ENCODE measurements at places on chromosomes 11 and 22. TPM values are rescaled to one million over a fixed set of nuclear protein-coding genes. Genes with fewer than 3 reads are reported as not detected.
A peak's percentile ranks its signal among the peaks of the same experiment; 100 is the strongest.

- DNase-seq: no peak
Measured at GRCh38 chr11:32571039-32571438, 12.6 kb upstream of the EIF3M start.

DNA sequence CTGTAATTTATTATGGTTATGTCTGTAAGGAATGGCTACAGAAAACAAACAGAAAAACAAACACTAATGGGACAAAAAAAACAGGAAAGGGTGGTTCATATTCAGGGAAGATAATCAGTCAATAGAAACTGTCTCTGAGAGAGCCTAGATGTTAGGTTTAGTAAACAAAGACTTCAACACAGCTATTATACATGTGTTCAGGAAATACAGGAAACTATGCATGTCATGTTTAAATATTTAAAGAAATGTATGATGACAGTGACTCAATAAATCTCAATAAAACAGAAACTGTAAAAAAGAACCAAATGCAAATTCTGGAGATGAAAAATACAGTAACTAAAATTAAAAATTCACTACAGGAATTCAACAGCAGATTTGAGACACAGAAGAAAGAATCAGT is 76.0 kb downstream of the PACS1 start:
- DNase-seq: no peak

KIAA1671 gene
- 14.7 TPM for total RNA-seq

- DNase-seq: no peak
Measured at GRCh38 chr22:22820626-22821025, 67.0 kb upstream of the IGLL5 start.

- DNase-seq: no peak
Measured at GRCh38 chr11:119901657-119902577, 172.9 kb upstream of the NECTIN1 start.

GRCh38 chr11:122813894-122814270 is 24.4 kb upstream of the CRTAM start:
- DNase-seq: no peak

OR2AG2 gene
- total RNA-seq: under 0.01 TPM

GRCh38 chr11:67060111-67060522 is 3.5 kb downstream of the RHOD start:
- peak; percentile 73 for DNase-seq

GRCh38 chr11:118911113-118911879 is 14.4 kb downstream of the BCL9L start:
- DNase-seq: peak; percentile 52

GRCh38 chr22:44793106-44793505 is 40.7 kb downstream of the ARHGAP8 start:
- DNase-seq: no peak

DNA sequence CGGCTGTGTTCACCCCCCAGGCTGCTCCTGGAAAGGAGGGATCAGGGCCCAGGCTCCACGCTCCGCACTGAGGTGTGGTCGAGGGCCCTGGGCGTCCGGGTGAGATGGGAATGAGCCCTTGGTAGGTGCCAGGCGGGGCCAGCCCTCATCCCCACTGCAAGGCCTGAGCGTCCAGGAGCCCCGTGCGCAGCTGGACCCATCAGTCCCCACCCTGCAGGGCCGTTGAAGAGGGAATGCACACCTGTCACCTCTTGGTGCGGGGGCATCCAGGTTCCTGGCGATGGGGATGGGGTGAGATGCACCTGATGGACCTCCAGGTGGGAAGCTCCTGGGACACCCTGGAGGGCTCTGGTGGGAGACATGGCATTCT is 72.2 kb downstream of the KCNQ1 start:
- DNase-seq: no peak

FLRT1 gene
- 0.26 TPM for total RNA-seq

- no peak for DNase-seq
Measured at GRCh38 chr11:134847083-134847715, 435.2 kb upstream of the B3GAT1 start.

SCUBE2 gene
- not detected for total RNA-seq

VPREB3 gene
- not detected for total RNA-seq

GRCh38 chr11:61009392-61010275 is 38.2 kb downstream of the CD6 start:
- no peak for DNase-seq

GRCh38 chr22:39296535-39296934 is 22.9 kb downstream of the RPL3 start:
- no peak for DNase-seq

DNA sequence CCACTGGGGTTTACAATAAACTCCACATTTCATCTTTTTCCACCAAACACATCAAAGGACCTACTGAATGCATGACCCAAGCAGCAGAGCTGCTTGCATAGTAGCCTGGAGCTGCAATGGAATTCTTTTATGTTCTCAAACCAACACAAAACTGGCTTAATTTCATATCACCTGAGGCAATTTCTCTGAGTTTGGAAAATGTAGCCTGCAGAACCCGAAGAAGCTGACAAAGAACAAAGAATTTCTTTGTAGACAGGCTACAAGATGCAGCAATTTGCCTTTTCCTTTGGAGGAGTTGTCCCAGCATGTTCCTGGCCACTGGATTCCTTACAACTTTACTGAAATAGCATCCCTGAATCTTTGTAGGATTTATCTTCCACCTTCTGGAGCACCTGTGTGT is 5.5 kb upstream of the TECTA start:
- peak; percentile 7 for DNase-seq

- DNase-seq: peak; percentile 72
Measured at GRCh38 chr11:130448416-130449309, at the start of gene ADAMTS15. TSS of gene ADAMTS15 (plus strand) at chr11:130448645. CDS start at chr11:130448974, 329 bp downstream.

Data from bronchial epithelial cell (primary cell).